ENCODE measurements at places on chromosomes 5 and 9.
A peak's percentile ranks its signal among the peaks of the same experiment; 100 is the strongest.

- no peak for DNase-seq
Observed at GRCh38 chr5:126693806-126694205, 83.1 kb upstream of the LMNB1 start.

- no peak for DNase-seq
Observed at GRCh38 chr9:134932171-134932570, 14.5 kb upstream of the FCN1 start.

- DNase-seq, result no peak
Observed at GRCh38 chr5:77379558-77380061, 112.5 kb downstream of the WDR41 start.

GRCh38 chr9:112892981-112893380, 2.3 kb upstream of the SLC46A2 start:
- peak; percentile 75 for DNase-seq

GRCh38 chr5:132421462-132421861, 52.0 kb downstream of the SLC22A5 start:
- no peak for DNase-seq
